Activated T-cell treated with anti-CD3 and anti-CD28 coated beads, Interleukin-2, amount 50 U/mL, for 48 hours (primary cell): ENCODE measurements at places on chromosomes 4 and X.

- no peak for DNase-seq
Measured at GRCh38 chr4:81445196-81445595, 26.5 kb downstream of the RASGEF1B start.

DNA sequence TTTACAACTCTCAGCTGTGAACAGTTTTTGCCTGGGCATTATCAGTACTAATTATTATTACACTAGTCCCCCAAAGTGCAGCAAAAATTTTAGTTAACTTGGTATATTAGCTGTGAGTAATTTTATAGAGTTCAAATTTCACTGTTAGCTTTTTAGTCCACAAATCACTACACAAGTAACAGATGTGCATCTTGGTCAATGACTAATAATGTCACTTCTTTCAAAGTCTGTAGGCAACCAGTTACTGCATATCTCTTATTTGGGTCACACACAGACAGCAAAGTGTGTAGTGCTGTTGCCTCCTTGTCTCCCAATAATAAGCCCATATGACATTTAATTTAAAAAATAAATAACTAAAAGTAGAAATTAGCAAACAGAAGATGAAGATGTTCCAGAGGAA lies 159.9 kb downstream of the SCFD2 start:
- no peak for DNase-seq

DNA sequence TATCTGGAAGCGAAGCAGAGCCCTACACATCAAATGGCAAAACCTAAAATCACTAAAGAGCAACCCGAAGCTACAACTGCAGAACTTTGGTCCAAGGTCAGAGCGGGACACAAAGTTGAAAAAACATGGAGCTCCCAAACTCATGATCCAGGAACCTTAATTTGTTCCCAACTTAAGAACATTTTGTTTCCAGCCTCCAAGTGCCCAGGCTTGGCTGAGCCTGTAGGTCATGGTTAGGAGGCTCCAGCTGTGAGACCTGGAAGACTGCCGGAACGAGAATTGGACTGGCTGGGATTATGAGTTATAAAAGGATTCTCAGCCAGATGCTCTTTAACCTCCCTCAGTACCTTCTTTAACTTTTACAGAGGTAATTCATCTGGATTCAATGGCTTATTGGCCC lies 349.1 kb upstream of the DDX53 start:
- DNase-seq: no peak

DNA sequence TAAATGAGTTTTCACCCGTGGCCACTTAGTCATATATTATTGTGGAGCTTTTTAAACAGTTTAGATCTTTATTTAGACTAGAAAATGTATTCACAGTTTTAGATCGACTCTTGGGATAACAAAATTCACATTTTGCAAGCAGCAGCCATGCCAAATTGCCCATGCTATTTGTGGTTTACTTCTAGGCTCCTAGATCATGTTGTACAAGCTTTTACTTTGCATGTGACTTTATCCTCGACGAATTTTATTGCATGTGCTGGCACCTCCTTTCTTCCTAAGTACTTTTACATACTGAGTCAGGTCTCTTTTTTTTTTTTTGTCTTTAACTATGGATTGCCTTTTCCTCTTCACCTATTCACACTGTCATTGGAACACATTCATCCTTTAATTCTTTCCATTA lies 23.2 kb downstream of the BBS12 start:
- no peak for DNase-seq

DNA sequence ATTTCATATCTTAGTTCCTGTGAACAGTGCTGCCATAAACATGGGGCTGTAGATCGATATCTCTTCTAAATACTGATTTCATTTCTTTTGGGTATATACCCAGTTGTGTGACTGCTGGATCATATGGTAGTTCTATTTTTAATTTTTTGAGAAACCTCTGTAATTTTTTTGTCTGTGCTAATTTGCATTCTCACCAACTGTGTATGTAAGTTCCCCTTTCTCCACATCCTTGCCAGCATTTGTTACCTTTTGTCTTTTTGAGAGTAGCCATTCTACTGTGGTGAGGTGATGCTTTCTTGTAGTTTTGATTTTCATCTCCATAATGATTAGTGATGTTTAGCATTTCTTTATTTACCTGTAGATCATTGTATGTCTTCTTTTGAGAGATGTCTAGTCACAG lies 2086.5 kb upstream of the TENM3 start:
- DNase-seq: no peak

GRCh38 chrX:105229146-105229545 lies 8.7 kb upstream of the TEX13A start:
- DNase-seq: no peak

- no peak for DNase-seq
Measured at GRCh38 chrX:153297376-153297775, 24.2 kb downstream of the PNMA6F start.

DNA sequence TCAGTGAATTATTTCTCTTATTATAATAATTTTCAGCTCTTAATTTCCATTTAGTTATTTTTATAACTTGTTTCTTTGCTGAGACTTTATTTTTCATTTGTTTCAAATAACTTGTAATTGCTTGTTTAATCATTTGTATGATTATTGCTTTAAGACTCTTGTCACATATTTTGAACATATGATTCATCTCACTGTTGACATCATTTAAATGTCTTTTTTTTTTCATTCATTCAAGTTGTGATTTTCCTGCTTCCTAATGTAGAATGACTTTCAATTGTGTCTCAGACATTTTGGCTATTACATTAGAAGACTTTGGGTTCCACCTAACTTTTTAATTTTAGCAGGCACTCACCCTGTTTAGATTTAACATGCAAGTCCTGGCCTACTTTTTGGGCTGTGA lies 234.8 kb upstream of the DIPK2B start:
- DNase-seq: no peak

DNA sequence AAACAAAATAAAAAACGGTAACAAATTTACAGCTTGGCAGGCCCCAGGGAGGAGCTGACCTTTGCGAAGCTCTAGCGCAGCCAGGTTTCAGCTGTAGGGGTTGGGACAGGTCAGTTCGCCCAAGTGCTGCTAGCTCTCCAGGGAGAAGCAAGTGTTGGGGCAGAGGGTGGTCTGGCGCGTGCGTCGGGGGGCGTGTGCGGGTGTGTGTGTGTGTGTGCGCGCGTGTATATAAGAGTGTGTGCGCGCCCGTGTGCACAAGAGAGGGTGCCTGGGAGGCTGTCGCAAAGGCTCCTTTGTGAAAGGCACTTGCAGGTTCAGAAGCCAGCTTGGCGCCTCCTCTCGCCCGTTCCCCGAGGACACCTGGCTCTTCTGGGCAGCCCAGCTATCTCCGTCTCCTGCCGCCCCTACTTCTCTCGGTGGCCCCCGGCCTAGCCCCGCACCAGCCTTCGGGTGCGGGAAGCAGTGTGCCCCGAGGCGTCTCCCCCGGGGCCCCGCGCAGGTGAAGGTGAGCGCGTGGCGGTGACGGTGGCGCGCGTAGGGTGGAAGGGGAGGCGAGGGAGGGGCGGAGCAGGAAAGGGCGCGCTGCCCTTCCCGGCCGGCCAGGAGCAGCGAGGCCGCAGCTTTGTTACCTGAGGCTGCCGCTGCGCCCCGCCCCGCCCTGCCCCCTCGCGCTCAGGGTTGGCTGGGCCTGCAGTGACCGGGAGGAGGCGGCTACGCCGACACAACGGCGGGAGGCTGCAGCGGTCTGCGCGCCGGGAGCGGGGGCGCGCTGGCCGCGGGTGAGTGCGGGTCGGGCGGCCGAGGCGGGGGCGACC lies at the start of gene FHDC1:
TSS of gene FHDC1 (plus strand) at position 693 of the 815 bp plus-strand sequence. CDS start 6,735 bp downstream, outside the sequence.
- peak; percentile 27 for DNase-seq

DNA sequence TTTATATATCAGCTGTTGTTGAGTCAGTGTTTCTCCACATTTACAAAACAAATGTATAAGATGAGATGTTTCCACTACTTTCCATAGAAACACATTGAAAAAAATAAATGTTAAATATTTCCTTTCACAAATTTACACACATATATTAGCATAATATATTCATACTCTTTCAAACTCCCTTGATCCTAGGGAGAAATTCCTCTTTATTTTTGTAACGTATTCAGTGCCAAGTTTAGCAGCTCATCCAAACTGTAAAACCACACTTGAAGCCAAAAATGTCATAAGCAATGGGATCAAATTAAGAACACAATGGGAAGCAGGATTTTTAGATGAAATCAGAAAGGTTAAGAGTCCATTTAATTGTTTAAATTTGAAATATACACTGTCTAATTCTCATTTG lies 381.1 kb upstream of the MAD2L1 start:
- no peak for DNase-seq

DNA sequence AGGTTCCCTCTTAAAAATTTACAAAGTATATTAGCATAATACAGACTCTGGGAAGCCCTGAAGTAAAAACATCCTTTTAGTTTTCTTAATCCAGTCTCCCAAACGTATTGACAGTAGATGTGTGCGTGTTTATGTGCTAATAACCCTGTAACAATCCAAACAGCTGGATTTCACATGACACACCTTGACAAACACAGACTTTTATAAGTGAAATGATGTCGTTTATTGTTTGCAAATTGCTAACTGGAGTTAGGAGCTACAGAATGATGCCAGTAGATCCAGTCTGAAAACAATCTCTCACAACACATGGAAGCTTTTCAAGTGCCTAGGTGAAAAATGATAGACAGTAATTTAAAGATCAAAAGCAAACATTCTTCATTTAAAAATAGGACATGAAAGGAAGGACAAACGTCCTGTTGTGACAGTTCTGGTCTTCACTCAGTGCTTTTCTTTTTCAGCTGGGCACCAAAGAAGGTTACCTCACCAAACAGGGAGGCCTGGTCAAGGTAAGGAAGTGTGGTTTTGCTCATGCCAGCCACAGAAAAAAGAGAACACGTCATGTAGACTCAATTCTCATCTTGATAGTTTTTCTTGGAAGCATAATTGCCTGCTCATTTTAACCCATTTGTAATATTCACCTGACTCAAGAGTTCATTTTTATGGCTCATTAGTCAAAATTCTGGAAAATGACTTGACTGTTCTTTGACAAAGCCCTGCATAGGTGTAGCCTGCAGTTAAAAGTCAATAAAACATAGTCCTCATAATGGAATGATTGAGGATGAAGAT lies 32.9 kb downstream of the LAMTOR3 start:
- no peak for DNase-seq

- DNase-seq: no peak
Measured at GRCh38 chr4:3344596-3344995, 51.8 kb downstream of the RGS12 start.

- no peak for DNase-seq
Measured at GRCh38 chrX:119636419-119636818, 30.2 kb upstream of the NKRF start.

DNA sequence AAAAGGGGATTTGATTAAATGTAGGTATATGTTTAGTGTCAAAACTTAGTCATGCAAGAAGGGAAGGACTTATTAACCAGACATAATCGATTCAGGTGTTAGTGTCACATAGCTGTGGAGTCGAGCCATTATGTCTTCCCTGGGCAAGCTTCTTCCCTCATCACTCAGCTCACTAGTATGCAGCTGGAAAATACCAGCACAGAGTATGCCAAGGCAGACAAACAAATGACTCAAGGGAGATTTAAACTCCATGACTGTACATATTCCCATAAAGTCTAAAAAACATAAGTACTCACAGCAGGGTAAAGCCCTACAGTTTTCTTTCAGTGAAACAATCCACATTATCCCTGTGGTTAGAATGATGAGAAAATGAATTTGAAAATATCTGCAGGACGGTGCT lies 304.5 kb downstream of the CBLL2 start:
- no peak for DNase-seq

DNA sequence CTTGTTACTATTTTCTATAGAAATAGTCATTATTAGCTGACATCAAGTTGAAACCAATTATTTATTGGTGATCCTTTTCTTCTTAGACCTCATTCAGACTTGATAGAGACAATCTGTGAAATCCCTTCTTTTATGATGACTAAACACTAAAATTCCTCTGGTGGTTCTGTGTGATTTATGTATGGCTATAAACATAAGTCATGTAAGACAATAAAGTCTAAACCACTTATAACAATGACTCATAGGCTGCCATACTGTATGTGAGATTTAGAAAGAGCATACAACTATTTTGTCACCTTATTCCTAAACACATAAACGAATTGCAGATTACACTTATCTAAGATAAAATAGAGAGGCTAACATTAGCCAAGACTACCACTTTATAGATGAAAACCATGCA lies 101.1 kb upstream of the PRR32 start:
- no peak for DNase-seq

GRCh38 chrX:119790977-119791436 lies 423 bp downstream of the RPL39 start:
- no peak for DNase-seq

- DNase-seq: no peak
Measured at GRCh38 chrX:95762716-95763115, 921.9 kb upstream of the DIAPH2 start.

GRCh38 chrX:77014377-77015372 lies 432.5 kb upstream of the FGF16 start:
- DNase-seq: no peak

DNA sequence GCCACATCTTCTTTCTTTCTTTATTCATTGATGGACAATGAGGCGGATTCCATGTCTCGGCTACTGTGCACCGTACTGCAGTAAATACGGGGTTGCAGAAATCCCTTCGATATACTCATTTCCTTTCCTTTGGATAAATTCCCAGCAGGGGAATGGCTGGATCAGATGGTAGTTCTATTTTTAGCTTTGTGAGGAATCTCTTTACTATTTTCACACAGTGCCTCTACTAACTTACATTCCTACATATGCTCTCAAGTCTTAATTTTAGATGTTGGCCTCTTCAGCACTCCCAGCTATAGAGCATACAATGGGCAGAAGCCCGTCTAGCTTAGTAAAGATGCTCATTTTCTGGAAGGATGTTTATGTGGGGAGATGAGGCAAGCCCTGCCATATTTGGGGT lies 317.4 kb downstream of the ASMT start:
- DNase-seq: no peak

- DNase-seq: no peak
Measured at GRCh38 chr4:143618811-143619210, 81.7 kb downstream of the FREM3 start.

GRCh38 chr4:7325541-7325940 lies 109.2 kb downstream of the PSAPL1 start:
- no peak for DNase-seq

- no peak for DNase-seq
Measured at GRCh38 chr4:173436149-173436579, 37.2 kb upstream of the SCRG1 start.

GRCh38 chrX:155094468-155095061 lies 23.3 kb downstream of the BRCC3 start:
- no peak for DNase-seq
